HCEC 1CT (cell line): ENCODE measurements at places on chromosomes 7 and 10.

DNA sequence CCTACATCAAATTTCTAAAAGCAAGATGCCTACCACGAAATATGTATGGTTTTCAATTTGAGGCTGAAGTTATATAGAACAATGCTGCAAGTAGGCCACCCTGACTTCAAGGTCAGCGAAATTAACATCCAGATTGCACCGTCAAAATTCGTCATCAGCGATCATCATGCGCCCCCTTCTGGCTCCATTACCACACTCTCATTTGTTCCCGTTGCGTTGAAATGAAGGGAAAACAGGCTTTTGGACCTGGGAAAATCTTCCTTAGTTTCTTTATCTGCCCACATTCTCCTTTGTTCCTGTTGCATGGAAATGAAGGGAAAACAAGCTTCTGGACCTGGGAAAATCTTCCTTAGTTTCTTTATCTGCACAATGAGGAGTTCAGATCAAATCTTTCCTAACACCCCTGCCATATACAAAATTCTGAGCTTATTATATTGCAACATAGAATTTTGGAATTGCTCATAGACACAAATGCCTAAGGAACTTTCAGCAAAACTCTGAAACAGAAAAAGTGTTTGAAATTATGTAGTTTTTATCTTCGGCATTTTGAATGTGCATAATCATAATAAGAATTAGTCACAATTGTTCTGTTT, 98.2 kb upstream of the PRKCQ start:
- peak; percentile 47 for DNase-seq

DNA sequence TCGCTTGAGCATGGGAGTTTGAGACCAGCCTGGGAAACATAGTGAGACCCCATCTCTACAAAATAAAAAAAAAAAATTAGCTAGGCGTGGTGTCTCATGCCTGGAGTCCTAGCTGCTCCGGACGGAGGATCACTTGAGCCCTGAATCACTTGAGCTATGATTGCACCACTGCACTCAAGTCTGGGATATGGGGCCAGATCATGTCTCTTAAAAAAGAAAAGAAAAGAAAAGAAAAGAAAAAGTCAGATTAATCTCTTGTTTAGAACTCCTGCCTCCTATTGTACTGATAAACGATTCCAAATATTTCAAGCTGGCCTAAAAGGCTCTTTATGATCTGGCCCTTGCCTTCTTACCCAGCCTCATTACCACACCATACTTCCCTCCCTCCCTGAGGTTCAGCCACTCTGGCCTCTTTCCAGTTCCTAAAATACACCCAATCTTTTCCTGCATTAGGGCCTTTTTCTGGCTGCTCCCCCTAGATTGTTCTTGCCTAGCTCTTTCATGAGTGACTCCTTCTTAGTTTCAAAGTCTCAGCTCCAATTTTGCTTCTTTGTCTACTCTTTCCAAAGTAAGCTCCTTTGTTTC, 41.7 kb downstream of the VCL start:
- peak; percentile 76 for DNase-seq

GRCh38 chr7:77208416-77208815, 8.8 kb upstream of the FGL2 start:
- DNase-seq, result no peak

DNA sequence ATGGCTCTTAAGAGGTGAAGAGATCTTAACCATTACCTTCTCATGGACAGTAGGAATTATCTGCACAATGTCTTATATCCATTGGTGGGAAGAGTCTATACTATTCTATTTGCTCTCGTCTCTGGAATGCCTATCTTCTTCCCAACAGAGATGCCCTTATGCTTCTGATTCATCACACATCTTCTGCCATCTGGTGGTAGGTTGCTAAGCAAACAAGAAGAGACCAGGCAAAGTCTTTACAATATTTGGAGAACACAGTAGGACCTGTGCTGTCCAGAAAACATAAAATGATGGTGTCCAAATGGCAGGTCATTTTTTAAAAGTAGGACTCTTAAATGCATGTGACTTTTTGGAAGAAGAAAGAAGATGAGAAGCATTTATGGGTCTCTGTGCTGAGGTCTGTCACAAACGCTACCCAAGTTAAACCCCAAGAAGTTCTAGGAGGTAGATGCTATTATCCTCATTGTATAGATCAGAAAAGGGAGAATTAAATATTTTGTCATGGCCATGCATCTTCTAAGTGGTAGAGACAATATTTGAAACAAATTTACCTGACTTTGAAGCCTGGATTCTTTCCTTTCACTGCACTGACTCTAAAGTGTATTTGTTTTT, 67.8 kb upstream of the NXPH1 start:
- no peak for DNase-seq

- DNase-seq, result no peak
These were observed 563.3 kb downstream of the NRG3 start for GRCh38 chr10:82438277-82438676.

DNA sequence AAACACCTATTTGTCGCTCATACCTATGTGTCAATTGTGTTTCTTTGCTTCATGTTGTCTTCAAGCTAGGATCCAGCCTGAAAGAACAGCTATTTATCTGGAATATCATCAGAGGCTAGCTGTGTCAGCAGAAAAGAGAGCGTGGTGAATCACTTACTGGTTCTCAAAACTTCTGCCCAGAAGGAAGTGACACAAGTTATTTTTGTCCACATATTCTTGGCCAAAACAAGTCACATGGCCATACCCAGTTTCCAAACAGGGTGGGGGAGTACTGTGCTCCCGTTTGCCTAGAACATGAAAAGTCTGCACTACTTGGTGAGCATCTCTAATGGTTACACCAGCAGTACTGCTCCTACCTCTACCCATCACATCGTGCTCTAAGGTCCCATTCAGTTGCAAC, 160.9 kb upstream of the CSTF2T start:
- DNase-seq, result peak; percentile 13

DNA sequence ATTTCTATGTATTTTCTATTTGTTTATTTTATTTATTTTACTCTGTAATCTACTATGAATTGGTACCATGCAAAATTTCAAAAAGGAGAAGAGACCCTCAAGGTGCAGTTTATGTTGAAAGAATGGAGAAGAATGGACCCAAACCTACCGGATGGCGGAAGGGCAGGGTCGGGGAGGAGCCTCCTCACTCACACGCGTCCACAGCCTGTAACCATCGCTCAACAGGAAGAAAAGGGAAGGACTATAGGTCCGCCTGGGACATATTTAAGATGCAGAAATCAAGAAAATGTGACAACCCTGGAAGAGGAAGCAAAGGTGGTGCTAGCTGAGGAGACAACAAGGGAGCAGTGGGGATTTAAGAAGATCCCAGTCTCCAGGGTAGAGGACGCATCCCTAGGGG, 158.4 kb downstream of the COBL start:
- DNase-seq, result no peak

DNA sequence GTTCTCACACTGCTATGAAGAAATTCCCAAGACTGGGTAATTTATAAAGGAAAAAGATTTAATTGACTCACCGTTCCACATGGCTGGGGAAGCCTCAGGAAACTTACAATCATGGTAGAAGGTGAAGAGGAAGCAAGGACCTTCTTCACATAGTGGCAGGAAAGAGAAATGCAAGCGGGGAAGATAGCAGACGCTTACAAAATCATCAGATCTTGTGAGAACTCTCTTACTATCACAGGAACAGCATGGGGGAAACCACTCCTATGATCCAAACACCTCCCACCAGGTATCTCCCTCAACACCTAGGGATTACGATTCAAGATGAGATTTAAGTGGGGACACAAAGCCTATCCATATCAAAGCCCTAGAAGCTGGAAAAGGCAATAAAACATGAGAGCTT, 130.8 kb downstream of the MDFIC start:
- no peak for DNase-seq

- DNase-seq, result no peak
These were observed 984.4 kb upstream of the AUTS2 start for GRCh38 chr7:68613897-68614296.

- no peak for DNase-seq
These were observed 313.8 kb upstream of the BMPER start for GRCh38 chr7:33591490-33591889.

DNA sequence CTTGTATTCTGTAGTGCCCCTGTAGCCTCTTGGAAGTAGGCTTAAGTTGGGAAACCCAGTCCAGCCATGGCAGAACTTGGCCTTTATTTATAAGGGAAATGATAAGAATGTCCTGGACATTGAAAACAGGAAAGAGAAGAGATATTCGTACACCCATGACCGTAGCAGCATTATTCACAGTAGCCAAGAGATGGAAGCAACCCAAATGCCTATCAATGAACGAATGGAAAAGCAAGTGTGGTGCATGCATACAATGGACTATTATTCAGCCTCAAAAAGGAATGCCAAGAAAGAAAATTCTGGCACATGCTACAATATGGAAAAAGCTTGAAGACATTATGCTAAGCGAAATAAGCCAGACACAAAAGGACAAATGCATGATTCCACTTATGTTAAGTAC, 315.3 kb downstream of the CXCL12 start:
- no peak for DNase-seq

GRCh38 chr10:17453373-17454091, 863 bp downstream of the ST8SIA6 start:
- DNase-seq, result peak; percentile 3

DNA sequence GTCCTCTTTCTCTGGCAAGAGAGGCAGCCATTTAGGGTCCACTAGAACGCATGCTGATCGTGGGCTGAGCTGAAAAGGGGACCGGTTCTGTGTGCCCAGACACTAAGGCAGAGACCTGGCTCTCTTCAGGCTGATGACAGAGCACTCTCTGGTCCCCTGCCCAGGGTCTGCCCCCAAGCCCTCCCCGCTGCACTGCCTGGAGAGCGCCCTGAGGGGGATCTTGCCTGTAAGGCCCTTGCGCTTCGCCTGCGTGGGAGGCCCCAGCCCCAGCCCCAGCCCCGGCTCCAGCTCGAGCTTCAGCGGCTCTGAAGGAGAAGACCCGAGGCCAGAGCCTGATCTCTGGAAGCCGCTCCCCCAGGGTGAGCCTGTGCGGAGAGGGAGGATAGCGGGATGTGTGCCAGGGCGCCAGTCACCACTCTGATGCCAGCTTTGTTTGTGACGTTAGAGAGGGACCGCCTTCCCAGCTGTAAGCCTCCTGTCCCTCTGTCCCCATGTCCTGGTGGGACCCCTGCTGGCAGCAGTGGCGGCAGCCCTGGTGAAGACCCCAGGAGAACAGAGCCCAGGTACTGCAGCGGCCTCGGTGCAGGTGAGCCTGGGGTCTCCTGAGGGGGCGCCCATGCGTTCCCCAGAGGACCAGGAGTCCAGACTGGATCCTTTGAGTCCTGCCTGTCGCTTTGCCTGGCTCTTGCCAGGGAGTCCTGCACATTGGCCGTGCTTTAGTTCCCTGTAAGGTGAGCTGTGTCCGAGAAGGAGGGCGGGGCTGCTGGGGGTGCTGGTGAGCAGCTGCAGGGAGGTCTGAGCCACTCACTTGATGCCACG, 43.2 kb downstream of the ZNF467 start:
- no peak for DNase-seq

DNA sequence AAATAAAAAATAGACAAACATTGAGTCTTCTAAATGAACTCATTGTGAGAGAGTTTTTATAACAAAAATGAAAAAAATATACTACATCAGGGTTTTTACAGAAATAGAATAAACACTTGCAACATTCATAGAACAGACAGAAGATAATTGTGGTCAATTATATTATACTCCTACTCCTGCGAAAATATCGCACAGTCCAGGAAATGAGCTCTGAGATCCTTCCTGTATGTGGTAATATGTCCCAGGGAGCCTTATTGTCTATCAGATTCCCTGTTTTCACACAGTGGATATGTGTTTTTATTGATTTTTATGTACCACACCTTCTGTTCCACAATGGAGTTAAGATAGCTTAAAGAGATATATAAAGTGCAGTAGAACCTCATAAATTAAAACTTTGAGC, 27.5 kb upstream of the RELN start:
- no peak for DNase-seq

GRCh38 chr7:56199639-56200038, 83.4 kb upstream of the NUPR2 start:
- DNase-seq, result no peak

GRCh38 chr7:105439174-105439893, 50.6 kb upstream of the SRPK2 start:
- peak; percentile 82 for DNase-seq

DNA sequence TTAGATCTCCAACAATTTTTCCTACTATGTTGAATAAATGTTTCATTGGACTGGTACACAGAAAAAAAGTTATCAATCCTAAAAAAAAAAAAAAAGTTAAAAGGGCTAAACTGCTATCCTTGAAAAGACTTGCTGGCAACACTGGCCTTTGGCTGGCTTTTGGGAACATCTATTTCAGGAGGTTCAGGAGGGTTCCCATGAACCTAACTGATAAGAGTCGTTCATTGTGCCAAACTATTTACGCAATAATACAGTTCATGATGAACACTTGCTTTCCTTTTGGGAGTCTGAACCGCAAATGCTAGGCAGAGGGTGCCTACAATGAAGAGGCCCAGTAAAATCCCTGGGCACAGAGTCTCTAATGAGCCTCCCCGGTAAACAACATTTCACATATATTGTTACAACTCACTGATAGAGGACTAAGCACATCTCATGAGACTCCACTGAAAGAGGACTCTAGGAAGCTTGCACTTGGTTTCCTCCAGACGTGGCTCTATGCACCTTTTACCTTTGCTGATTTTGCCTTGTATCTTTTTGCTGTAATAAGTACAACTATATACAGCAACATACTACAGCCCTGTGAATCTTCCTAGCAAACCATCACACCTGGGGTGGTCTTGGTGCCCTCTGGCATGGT, 45.0 kb downstream of the ZFAND4 start:
- no peak for DNase-seq

GRCh38 chr7:136061433-136061832, 84.3 kb upstream of the MTPN start:
- DNase-seq, result no peak

DNA sequence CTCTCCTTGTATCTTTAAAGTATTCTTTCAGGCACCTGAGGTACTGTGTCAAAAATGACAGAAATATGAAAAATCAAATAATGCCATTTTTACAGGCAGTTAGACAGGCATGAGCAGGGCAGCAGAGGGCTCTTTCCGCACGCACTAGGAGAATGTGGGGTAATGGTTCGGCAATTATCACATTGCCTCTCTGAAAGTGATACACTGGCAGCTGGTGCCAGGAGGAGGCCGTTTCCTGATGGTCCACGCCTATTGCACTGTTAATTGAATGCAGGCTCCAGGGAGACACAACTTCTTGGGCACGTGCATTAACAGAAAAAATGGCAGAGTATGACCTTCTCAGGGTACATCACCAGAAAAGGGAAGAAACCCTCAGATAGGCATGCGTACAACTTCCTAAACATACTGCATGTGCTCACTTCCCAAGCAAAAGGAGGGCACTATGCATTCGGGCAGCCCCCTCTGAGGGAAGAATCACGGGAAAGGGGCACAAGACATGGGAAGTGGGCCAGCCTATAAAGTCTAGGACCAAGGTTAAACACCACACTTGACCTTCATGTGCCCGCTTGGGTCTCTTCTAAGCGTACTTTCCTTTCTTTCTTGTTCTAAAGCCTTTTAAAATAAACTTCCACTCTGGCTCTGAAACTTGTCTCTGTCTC, 161.7 kb downstream of the TNS3 start:
- DNase-seq, result no peak

DNA sequence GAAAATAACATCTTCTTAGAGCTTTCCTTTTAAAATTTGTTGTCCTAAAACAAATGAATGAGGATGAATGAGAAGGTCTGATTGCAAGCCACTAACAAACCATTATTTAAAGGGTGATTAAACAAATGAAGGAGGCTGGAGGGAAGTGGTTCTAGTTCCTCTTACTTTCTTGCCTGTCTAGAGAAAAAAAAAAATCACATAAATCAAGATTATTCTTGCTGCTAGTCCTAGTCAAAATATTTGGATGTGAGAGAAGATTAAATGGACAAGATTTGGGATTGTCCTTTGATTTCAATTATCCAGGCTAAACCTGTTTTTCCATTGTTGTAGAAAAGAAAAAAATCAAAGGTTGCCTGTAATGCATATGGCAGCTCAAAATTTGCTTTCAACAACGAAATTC, 3.3 kb downstream of the SKAP2 start:
- no peak for DNase-seq

GRCh38 chr10:58873161-58873560, 303.3 kb upstream of the PHYHIPL start:
- DNase-seq, result no peak
